ENCODE measurements at places on chromosomes 7 and 10.

- no peak for DNase-seq
These were observed 18.5 kb upstream of the FXYD4 start for GRCh38 chr10:43352951-43353350.

DNA sequence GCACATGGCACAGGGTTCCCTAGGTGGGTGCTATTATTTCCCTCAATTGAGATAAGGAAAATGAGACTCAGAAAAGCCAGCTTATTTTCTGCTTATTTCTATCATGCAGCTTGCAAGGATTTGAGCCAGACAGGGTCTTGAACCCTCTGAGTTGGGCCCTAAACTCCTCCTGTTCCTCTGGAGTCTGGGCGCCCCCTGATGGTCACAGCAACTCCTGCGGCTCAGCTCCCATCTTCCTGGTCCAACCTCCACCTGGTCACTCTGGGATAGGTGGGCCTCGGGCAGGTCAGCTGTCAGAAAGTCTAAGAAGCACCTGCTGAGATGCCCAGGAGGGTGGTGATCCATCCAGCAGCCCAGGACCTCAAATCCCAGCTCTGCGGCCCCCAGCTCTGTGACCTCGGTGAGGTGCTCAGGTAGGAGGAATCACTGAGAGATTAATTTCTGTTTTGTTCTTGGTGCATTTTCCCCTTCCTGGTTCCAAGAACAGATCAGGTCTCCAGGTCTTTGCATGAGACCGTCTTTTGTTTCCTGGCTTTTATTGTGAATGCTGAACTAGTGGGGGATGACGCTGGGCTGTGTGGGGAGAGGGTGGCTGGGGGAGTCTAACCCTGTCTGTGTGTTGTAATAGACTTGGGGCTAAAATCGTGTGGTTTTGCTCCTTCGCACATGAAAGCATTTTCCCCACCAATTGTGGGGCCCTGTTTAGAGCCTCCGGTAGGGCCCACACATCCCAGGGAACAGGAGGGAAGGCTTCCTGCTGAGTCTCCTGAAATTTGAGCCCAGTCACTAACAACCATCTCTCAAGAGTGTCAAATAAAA lies 32.8 kb downstream of the TMEM130 start:
- no peak for DNase-seq

GRCh38 chr10:4475827-4476490 lies 350.0 kb upstream of the AKR1E2 start:
- DNase-seq, result no peak

DNA sequence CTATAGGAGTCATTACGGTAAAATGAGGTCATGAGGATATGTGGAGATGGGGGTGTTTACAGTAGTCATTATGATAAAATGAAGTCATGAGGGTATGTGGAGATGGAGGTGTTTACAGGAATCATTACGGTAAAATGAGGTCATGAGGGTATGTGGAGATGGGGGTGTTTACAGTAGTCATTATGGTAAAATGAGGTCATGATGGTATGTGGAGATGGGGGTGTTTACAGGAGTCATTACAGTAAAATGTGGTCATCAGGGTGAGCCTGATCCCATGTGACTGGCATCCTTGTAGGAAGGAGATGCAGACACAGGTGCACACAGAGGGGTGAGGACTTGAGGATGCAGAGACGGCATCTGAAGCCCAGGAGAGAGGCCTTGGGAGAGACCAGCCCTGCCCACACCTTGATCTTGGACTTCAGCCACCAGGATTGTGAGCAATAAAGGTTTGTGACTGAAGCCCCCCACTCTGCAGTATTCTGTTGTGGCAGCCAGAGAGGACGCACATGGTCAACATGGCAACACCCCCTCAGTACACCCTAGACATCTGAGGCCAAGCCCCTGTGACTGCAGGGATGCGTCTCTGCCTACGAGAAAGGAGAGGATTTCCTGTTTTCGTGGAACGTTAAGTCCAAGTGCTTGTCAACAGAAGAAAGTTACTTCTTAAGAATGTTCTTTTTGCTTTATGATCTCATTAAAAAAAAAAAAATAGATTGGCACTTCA lies 544.4 kb downstream of the DNAJB6 start:
- DNase-seq, result peak; percentile 56

DNA sequence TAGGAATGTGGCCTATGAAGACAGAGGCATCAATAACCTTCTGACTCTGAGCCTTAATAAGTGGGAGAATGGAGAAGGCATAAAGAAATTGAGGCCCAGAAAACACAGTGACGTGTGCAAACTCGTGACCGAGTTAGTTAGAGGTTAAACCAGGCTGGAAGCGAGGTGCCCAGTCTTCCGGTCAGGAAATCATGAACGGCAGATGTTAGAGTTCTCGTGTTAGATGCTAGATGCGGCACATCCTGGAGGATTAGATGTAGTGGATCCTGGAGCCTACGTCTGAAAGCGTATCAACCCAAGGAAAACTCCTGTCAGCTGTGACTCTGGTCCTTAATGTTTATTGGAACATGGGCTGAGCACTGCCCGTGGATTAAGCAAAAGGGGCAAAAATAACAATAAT lies 275.9 kb downstream of the TCF7L2 start:
- DNase-seq, result no peak

- no peak for DNase-seq
These were observed 215.7 kb downstream of the SNX10 start for GRCh38 chr7:26507108-26507987.

GRCh38 chr10:103800789-103801540 lies 54.4 kb downstream of the SH3PXD2A start:
- peak; percentile 5 for DNase-seq

GRCh38 chr10:44760513-44760912 lies 150.6 kb upstream of the TMEM72 start:
- no peak for DNase-seq

DNA sequence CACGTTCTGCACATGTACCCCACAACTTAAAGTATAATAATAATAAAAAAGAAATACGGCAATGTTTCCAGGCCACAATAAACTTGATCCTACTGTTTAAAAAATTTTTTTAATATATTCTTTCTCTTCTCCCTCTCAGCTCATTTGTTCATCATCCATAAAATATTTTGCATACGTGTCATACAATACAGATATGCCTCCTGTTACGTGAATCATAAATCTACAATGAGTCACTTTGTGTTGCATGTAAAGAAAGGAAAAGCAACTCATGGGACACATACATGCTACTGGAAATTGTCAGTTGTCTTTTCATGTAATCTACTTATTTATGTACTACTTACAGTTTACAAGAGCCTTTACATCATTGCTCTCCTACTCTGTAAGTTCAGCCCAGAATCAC lies 1.1 kb upstream of the TECTB start:
- no peak for DNase-seq

DNA sequence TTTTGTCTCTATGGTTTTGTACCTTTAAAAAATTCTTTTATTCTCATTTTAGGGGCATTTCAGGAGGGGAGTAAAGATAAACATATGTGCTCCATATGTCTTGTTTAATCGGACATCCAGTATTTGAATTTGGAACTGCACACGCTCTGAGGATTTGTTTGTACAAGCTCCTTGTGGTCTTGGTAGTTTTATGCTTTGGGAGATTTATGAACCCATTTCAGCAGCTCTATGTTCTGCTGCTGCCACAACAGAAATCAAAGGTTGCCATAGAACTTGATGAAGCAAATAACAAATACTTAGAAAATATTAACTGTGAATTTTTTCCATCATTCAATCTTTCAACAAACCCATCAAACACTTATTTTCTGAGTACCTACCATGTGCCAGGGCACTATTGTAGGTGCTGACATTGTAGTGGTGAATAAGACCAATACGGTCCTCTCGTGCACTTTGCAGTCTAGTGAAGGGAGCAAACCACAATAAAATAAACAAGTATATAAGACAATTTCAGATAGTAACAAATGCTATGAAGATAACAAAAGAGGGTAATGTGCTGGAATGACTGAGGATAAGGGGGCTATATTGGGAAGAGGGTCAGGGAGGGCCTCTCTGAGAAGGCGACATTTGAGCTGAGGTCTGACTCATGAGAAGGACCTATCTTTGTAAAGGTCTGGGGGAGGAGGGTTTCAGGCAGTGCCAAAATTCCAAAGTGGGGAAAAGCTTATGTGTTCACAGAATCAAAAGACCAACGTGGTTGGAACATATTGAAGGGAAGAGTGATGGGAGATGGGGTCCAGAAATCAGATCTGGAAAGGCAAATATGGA lies 30.4 kb downstream of the MYPN start:
- DNase-seq, result no peak

DNA sequence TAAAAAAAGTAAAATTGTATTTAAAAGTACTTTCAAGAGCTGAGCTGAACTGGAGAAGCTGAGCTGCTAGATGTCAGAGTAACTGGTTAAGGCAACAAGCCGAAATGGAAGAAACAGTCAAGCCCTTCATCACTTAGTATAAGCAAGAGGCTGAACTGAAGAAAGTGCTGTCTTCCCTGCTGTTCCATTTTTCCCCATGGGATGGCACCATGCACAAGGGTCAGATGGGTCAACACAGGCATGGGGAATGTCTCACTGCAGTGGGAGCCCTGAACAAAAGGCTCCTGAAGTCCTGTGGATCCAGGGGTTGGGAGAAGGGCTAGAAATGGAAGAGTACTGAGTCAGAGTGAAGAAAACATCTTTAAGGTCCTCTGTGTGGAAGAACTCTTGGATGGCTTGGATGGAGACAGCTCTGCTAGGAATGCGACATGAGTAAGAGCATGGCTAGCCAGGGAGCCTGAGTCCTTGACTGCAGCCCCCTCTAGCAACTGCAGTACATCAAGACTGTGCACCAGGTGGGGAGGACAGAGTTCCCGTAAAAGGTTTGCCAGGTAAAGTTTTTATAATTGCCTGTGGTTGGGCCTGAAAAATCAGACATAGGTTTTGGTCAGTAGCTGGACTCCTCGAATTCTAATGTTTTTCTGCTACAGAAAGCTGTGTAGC lies 348.3 kb downstream of the GPR158 start:
- DNase-seq, result no peak

DNA sequence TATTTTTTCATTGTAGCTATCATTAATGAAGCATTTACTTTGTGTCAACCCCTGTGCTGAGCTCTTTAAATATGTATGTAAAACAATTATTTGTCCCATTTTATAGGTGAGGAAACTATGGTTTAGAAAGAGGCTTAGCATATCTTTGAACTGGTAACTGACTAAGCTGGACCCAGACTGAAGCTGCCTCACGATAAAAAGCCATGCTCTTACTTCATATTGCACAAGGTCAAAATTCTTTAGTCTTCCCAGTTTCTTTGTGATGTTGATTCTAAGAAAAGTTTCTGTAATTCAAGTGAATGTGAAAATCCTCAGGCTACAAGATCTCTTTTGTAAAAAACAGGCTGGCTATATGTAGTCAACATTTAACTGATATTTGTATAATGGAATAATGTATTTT lies 46.6 kb upstream of the SLC16A12 start:
- DNase-seq, result no peak

GRCh38 chr10:125871338-125871737 lies 9.8 kb downstream of the DHX32 start:
- no peak for DNase-seq

GRCh38 chr7:74502216-74502891 lies 48.6 kb downstream of the GTF2IRD1 start:
- DNase-seq, result no peak

- no peak for DNase-seq
These were observed 1030.0 kb downstream of the GRM8 start for GRCh38 chr7:126222782-126223181.

DNA sequence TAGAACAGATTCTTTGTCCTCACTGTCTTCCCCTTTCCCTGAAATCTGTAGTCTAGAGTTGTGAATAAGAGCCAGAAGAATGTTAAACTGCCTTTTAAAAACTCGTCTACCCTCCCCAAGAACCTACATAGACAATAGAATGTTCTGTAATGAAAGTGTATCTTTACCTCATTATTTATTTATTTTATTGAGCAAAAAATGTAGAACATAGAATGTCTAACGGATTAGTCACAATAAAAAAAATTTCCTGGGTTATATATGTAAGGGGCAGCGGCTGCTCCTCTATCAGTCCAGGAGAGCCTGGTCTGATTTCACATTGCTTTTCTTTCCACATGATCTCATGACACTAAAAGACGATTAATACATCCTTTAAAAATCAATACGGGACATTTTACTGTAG lies 135.7 kb downstream of the SDK1 start:
- no peak for DNase-seq

- DNase-seq, result no peak
These were observed 511.1 kb downstream of the GLRX3 start for GRCh38 chr10:130647341-130647740.

- no peak for DNase-seq
These were observed 286.4 kb downstream of the BAMBI start for GRCh38 chr10:28963539-28964221.

DNA sequence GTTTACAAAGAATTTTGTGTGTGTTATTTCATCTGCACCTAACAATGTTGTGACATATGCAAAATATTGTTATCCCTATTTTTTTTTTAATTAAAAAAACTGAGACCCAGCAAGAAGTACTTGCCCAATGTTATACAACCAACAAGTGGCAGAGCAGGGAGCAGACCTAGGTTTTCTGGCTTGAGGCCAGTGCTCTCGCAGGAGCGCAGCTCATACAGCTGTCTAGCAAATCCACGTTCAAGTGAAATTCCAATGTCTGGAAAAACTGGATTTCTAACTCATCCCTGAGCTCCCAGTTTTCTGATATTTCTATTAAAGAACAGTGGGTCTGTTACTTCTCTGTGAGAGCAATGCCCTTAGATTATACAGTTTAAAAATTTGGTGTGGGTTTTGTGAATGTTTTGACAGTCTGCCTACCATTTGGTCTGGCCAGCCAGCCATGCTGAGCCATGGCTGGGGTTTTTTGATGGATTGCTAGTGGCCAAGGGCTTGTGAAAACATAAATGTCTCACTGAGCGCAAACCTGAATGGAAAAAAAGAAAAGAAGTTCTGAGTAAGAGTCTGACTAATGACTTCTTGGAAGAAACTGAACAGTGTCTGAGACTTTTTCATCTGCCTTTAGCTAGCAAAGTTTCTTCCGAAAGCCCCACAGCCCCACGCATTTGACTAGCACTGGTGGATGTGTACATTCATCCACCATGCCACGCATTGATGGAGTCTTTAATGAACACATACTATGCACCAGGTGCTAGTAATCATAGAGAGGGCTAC lies 15.4 kb upstream of the PRF1 start:
- no peak for DNase-seq

DNA sequence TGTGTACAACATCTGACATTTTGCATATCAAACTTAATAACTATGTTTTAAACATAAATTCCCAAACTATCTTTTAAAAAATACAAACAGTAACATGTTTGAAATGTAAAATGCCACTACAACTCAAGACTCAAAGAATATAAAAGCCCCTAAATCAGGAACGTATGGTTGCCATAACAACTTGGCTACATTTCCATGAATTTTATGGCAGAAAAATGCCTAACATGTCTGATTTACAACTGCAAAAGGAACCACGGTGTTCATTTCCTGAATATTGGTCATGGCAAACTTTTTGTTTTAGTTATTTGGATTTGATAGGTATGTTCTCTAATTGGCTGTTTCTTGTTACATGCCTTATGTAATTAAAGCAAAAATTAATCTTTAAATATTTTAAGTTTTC lies 2.0 kb downstream of the SOSTDC1 start:
- DNase-seq, result no peak
